ENCODE measurements at places on chromosomes 13 and 19. TPM values are rescaled to one million over a fixed set of nuclear protein-coding genes. Genes with fewer than 3 reads are reported as not detected.

Gene EVI5L
- total RNA-seq = 8.7 TPM

Gene APOC1
- total RNA-seq = 25.0 TPM

Gene THSD1
- total RNA-seq = 20.7 TPM

Gene GPR12
- total RNA-seq = 0.09 TPM

- H3K4me3 ChIP-seq = peak within 1 kb of the TSS; percentile 81
- H3K36me3 ChIP-seq = no peaks in the 10 kb centered on the region
- peak within 1 kb of the TSS; percentile 35 for H3K27ac ChIP-seq
- peak; percentile 73 for DNase-seq
Observed at GRCh38 chr19:32675720-32676185, at the start of gene RGS9BP. Gene RGS9BP (plus strand): TSS chr19:32675848. CDS start chr19:32676264, 416 bp downstream.

DNA sequence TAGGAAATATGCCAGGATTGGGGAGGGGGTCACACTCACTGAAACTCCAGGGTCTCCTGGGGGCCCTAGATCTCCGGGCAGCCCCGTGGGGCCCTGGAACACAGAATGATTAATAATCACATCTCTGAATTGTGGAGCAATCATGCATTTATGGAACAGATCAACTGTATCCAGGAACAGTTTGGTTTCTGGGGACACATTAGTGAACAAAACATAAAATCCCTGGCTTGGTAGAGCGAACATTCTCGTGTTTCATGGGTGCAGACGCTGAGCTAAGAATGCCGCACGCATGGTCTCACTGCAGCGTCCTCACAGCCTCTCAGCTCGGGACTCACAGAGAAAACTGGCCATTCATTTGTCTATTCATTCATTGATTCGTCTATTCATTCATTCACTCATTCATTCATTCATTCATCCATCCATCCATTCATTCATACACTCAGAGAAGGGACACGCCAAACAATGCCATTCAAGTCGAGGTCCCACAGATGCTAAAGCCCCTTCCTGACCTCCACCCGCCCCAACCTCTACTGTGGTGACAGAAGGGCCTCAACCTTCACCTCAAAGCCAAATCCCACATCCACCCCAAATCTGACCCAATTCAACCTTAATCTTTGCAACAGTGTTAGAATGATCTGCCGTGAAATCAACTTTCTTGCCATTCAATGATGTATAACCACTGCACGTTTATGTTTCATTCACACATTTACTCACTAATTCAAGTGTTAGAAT is 35.0 kb upstream of the OLFM2 start:
- peak; percentile 81 for DNase-seq
- peaks cover 4% of the 10 kb centered on the region for H3K4me1 ChIP-seq
- peaks cover 44% of the 10 kb centered on the region for H3K36me3 ChIP-seq
- H3K4me3 ChIP-seq = no peak overlapping the region
- H3K27me3 ChIP-seq = peaks cover 2% of the 10 kb centered on the region

DNA sequence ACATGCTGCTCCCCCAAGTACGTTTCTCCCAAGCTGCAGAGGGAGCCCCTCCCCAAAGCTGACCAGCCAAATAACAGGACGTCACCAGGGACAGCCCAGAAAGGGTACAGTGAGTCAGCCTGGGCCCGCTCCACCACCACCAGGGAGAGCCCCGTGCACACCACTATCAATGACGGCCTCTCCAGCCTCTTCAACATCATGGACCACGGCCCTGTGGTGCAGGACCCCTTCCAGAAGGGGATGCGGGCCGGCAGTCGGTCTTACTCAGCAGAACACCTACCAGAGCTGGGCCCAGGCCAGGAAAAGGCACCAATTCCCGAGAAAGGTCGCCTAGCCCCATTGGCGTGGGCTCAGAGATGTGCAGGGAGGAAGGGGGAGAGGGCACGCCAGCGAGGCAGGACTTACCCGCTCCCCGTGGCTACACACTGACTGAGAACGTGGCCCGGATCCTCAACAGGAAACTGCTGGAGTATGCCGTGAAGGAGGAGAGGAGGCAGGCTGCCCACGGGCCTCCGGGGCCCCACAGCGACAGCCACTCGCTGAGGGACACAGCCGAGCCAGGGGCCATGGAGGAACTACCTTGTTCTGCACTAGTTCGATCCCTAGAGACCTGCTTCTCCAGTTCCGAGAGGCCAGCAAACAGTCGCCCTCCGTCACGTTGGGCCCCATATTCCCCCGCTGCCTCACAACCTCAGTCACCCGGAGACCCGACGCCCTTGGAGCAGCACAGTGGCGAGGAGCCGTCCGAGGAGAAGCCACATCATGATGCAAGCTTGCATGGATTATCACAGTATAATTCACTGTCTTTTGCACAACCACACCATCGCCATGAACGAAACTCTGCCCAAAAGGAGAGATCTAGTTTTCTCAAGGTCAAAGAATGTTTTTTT is 815.9 kb upstream of the KLHL1 start:
- no peaks in the 10 kb centered on the region for H3K4me1 ChIP-seq
- no peak overlapping the region for H3K4me3 ChIP-seq
- H3K36me3 ChIP-seq = no peaks in the 10 kb centered on the region
- H3K27me3 ChIP-seq = no peaks in the 10 kb centered on the region

DNA sequence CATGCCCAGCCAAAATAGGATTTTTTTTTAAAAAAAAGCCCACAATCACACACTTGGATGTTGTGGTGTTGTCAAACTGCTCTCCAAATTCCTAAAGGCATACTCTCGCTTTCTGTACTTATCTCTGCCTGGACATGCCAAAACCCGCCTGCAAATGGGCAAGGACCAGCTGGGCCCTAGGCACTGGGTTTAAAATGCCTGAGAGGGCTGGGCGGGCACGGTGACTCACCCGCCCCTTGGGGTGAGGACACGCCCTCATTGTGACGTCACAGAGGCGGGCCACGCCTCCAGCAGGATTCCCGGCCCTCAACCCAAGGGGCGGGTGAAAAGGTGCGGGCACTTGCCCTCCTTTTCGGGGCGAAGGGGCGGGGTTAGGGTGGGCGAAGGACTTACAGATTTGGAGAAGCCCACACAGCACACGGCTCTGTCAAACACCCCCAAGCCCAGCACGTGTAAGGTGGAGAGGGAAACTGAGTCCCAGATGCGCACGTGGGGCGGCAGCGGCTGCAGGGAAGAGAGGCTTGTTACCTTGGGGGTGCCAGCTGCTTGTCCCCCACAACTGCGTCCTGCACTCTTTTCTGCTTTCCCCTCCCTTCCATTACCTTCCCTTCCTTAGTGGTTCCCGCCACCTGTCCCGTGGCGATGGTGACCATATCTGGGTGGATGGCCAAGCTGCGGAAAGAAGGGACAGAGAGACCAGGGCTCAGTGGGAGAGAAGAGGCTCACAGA is 6.6 kb downstream of the EML2 start:
- H3K27me3 ChIP-seq = no peaks in the 10 kb centered on the region
- no peak overlapping the region for H3K4me3 ChIP-seq
- H3K4me1 ChIP-seq = peaks cover 9% of the 10 kb centered on the region
- peak; percentile 73 for DNase-seq
- peaks cover 16% of the 10 kb centered on the region for H3K36me3 ChIP-seq
- peak overlapping the region; percentile 31 for H3K27ac ChIP-seq

DNA sequence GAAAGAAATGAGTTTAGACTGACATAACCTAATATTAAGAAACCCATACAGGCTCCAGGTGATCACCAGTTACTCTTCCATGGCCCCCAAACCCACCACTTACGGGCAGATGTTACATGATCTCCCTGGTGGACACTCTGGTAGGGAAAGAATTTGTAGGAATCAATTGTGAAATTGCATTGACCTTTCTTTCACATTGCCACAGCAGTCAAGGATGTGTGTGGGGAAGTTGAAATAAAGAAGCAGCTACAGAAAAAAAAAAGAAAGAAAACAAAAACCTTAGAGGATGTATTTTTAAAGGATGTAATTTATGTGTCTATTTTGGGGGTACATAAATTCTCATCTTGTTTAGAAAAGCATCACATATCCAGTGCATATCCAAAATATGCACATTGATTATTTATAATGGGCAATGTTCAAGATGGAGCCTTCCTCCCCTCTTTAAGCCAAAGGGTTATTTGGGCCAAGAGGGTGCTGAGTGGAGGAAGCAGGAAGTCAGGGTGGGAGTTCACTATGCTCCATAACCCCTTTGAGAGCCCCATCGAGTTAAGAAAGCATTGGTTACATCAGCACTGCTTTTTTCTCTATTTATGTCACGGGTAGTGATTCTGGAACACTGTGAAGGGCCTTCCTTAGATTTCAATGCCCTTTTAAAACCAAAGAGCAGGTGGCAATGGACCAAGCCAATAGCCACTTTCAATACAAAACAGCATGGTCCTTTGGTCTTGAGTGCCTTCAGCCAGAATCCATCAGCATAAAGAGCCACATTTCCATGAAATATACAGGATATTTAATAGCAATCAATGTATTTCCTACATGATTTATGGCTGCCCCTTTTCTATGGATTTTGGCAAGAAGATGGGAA is 169.6 kb downstream of the LACC1 start:
- H3K36me3 ChIP-seq = no peaks in the 10 kb centered on the region
- DNase-seq = no peak
- no peak overlapping the region for H3K4me3 ChIP-seq

DNA sequence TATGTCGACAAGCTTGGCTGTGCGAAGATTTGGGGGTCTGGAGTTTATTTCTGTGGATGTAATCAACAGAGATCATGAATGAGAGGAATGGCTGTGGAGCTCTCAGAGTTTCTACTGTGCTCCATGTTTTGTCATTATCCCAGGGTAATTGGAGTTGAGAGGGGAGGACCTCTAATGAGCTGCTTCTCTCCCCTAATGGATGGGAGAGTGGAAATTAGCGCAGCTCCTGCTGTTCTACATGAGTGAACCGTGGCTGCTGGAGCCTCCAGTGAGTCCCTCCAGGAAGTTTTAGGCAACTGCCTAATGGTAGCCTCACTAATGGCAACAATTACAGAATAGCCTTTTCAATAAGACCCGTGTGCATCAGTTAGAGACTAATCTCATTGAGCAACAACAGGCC is 31.3 kb upstream of the FGF9 start:
- H3K27ac ChIP-seq = no peak overlapping the region
- no peaks in the 10 kb centered on the region for H3K4me1 ChIP-seq
- H3K4me3 ChIP-seq = no peak overlapping the region

GRCh38 chr19:16620018-16620417 is 8.0 kb downstream of the MED26 start:
- H3K27ac ChIP-seq = peak overlapping the region; percentile 35
- peaks cover 27% of the 10 kb centered on the region for H3K4me1 ChIP-seq
- H3K36me3 ChIP-seq = peaks cover 11% of the 10 kb centered on the region
- no peaks in the 10 kb centered on the region for H3K27me3 ChIP-seq

GRCh38 chr13:99120751-99121150 is 79.9 kb upstream of the UBAC2 start:
- peaks cover 2% of the 10 kb centered on the region for H3K4me1 ChIP-seq
- DNase-seq = no peak
- no peaks in the 10 kb centered on the region for H3K36me3 ChIP-seq
- H3K4me3 ChIP-seq = no peak overlapping the region
- no peak overlapping the region for H3K27ac ChIP-seq

GRCh38 chr13:77222909-77223308 is 104.0 kb downstream of the MYCBP2 start:
- H3K4me3 ChIP-seq = no peak overlapping the region
- no peaks in the 10 kb centered on the region for H3K27me3 ChIP-seq
- H3K27ac ChIP-seq = no peak overlapping the region

DNA sequence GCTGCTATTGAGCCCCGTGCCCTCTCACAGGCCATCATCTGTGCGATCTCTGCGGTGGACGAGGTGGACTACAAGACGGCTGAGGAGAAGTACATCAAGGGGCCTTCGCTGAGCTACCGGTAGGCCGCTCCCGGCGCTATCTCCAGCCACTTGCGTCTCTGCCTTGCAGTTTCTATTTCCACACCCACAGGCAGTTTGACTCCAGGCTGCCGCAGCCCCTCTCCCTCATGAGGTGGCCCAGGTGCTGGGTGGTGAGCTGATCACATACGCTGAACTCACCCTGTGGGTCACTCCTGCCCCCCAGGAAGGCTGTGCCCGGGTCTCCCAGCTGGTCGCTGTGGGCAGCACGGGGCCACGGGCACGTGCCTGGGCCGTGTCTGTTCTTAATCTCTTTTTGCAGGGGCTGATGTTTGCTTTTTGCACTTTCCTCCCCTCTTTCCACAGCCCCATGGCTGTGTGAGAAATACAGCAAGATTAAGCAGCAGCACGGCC is 10.6 kb upstream of the NDUFS7 start:
- H3K4me3 ChIP-seq = no peak overlapping the region
- no peaks in the 10 kb centered on the region for H3K27me3 ChIP-seq
- H3K36me3 ChIP-seq = peaks cover 75% of the 10 kb centered on the region
- DNase-seq = no peak
- peaks cover 13% of the 10 kb centered on the region for H3K4me1 ChIP-seq
- H3K27ac ChIP-seq = peak overlapping the region; percentile 35

DNA sequence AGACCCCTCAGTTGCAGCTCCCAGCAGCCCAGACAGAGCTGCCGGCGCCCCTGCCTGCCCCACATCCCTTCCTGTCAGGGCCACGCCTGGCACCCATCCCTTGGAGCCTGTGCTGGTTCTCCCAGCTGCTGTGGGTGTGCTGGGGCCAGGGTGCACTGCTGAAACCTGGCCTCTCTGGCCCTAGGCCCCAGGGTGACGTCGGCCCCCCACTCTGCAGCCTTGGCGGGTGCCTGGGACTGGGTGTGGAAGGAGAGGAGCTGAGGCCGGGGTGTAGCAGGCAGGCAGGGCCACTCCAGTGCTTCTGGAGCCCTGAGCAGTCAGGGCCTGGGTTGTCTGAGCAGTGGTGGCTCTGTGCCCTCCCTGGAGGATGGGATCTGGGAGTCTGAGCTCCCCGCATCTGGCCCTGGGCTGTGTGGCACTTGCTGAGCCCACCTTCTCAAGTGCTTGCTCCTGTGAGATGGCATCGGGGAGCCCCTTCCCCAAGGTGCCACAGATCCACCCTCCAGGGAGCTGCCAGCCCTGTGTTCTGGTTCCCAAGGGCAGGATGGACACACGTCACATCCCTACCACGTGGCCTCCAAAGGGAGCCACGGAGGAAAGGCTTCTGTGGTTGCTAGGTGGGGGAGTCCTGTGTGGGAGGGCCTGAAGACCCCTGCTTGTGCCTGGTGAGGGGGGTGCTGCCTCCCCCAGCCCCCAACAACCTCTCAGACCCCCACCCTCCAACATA is 5.2 kb downstream of the PLEKHJ1 start:
- H3K4me1 ChIP-seq = peaks cover 13% of the 10 kb centered on the region
- no peak for DNase-seq
- no peak overlapping the region for H3K27ac ChIP-seq
- H3K27me3 ChIP-seq = no peaks in the 10 kb centered on the region
- H3K36me3 ChIP-seq = peaks cover 73% of the 10 kb centered on the region
- H3K4me3 ChIP-seq = no peak overlapping the region
